ENCODE measurements at places on chromosomes 6 and 20. TPM values are rescaled to one million over a fixed set of nuclear protein-coding genes. Genes with fewer than 3 reads are reported as not detected.

GRCh38 chr20:51961964-51962761, 159.8 kb upstream of the SALL4 start:
- no peak for DNase-seq

LY86 gene
- total RNA-seq, result not detected

- no peak for DNase-seq
Measured at GRCh38 chr6:819122-819521, 126.2 kb upstream of the EXOC2 start.

- no peak for DNase-seq
Measured at GRCh38 chr6:34928220-34928619, 39.2 kb downstream of the ANKS1A start.

- DNase-seq, result no peak
Measured at GRCh38 chr6:74356391-74356790, 660.4 kb downstream of the CD109 start.

All from H9 (cell line).